GOT3 (cell line): ENCODE measurements at places on chromosomes 11 and 22.

DNA sequence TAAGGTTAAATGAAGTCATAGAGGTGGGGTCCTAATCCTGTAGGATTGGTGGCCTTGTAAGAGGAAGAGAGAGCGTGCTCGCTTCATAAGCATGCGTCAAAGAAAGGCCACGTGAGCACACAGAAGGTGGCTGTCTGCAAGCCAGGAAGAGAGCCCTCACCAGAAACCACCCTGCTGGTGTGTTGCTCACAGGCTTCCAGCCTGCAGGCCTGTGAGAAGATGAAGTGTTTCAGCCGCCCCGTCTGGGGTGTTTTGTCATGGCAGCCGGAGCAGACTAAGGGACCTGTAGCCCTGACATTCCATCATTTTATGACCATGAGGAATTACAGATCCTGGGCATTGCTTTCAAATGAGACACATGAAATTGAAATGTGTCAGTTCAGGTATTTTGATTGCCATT lies 32.4 kb downstream of the AP2A2 start:
- DNase-seq: no peak

DNA sequence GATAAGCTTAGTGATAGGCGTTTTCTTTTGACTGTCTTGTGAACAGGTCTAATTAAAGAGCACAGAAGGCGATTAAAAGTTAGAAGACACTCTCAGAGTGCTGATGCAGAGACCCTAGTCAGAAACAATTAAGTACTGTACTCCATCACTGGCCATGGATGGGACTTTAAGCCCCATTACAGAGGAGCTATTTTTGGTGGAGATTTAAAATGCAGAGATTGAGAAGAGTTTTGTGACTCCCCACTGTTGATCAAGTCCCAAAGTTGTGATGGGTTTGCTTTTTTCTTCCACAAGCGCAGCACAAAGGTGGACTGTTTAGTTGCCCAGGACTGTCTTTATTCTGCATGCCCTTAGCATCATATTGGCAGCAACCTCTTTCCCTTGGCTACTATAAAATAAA lies 978 bp downstream of the LUZP2 start:
- no peak for DNase-seq

GRCh38 chr11:16780146-16780545 lies 41.7 kb downstream of the C11orf58 start:
- no peak for DNase-seq

DNA sequence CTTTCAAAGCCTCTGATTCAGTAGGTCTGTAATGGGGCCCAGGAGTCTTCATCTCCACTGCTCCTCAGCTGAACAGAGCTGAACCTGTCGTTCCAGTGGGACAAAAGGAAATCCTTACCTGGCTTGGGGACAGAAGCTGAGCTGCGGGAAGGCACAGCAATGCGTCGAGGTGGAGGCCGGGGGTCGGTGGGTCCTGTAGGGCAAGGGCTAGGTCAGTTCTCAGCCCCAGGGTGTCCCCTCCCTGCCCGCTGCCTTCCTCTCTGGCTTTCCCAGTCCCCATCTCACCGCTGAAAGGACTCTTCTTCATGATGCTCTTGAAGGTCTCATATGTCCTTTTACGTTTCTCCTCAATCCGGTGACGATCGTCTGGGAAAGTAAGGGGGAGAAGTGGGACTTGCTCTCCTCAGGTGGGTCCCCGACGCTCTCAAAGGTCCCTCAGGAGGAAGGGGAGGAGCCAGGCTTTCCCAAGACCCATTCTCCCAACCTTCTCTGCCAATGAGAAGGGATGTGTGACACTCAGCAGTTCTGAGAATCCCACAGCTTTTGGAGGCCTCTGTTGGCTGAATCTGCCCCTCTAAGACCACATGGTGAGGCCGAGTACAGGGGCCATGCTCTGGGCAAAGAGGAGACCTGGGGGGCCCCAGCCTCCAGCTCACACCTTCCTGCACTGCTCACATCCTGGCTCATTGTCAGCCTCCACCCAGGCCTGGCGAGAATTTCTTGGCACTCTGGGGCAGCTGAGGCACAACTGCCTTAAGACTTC lies 7.0 kb downstream of the RELA start:
- DNase-seq: no peak

- DNase-seq: no peak
These were observed 736.5 kb downstream of the DLG2 start for GRCh38 chr11:84890676-84891075.

DNA sequence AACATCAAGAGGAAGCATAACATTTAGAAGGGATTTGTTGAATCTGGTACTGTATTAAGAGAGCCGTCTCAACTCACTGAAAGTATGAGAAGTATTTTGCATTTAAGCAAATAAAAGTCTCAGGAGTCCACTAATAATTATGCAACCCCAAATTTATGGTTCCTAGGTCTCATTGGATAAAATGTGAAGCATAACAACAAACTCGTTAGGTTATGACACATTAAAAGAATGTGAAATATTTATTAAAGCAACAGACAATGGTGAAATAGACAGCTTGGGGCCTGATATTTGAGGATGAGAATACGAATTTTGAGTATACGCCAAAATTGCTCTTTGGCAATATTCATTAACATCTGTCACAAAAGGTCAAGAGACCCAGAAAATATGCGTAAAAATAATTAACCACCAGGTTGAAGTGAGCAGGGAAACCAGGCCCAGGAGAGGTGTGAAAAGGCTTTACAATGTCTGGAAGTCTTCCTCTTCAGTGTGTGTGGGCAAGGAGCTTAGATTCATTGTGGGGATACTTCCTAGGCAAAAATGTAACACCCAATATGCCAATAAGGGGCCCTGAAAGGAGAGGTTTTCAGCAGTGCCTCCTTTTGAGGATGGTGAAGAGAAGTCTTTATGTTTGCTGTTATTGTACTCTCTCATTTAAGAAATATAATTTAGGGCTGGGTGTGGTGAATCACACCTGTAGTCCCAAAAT lies 89.2 kb downstream of the FDX1 start:
- DNase-seq: no peak

- DNase-seq: no peak
These were observed 176.1 kb downstream of the IGLL1 start for GRCh38 chr22:23403720-23404688.

GRCh38 chr11:110028921-110029320 lies 64.3 kb upstream of the ZC3H12C start:
- DNase-seq: no peak

GRCh38 chr22:31821572-31821971 lies 67.8 kb downstream of the DEPDC5 start:
- no peak for DNase-seq

GRCh38 chr11:19558189-19558986 lies 154.2 kb upstream of the NAV2 start:
- DNase-seq: no peak

DNA sequence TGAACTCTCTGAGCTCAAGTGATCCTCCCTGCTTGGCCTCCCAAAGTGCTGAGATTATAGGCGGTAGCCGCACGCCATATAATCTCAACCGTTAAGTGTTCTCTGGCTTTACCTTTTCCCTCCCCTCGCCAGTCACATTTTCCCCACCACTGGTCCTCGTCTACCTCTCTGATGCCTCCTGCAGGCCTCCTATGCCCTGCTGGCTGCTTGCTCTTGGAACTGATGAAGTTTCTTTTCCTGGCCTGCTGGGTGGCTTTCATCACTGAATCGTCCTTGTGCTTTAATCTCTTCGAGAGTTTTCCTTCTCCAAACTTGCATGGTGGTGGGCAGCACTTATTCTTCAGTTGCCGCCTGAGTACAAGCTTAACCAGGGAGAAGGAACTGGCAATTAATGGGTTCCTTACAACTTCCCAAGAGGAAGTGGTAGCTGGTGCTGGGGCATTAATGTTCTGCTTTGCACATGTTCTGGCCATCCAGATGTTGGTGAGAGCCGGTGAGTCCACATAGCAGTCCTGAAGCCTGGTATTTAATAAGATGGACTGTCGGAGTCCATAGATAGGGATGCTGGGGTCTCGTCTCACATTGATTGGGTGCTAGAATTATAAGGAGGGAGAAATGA lies 1.3 kb downstream of the C22orf31 start:
- no peak for DNase-seq

DNA sequence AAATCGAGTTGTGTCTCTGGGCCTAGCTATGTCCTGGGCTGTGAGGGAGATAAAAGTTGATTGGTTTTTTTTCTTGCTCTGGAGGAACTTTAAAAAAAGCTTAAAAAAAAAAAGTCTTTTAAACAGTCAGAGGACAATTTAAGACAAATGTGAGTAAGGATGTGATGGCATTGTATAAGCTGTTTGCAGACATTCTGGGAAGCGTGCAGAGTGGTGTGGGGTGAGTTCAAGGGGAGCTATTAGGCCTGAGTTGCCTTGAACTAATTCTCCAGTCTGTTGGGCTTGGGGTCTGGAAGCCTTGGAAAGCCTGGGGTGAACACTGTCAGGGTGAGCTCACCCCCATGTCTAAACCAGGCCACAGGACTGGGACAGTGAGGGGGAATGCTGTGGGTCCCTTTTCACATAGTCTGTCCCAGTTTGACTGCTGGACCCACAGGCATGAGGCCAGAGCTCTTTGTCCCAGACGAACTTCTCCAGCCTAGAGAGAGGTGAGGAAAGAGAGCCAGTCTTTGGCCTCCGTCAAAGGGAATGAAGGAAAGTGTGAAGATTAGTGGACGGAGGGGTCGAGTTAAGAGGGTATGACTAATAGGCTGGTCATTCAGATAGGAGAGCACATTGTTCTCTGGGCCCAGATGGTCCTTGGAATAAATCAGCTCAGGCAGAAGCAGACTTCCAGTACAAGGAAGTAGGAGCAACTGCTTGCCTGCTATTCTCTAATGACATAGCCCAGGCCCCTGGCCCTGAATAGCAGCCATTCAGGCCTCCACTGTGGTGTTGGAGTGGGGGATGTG lies 76.4 kb upstream of the NNMT start:
- DNase-seq: no peak

- DNase-seq: no peak
These were observed 2.0 kb downstream of the BACE1 start for GRCh38 chr11:117313828-117314768.

- no peak for DNase-seq
These were observed 7.1 kb upstream of the MGAT3 start for GRCh38 chr22:39449708-39450107.

DNA sequence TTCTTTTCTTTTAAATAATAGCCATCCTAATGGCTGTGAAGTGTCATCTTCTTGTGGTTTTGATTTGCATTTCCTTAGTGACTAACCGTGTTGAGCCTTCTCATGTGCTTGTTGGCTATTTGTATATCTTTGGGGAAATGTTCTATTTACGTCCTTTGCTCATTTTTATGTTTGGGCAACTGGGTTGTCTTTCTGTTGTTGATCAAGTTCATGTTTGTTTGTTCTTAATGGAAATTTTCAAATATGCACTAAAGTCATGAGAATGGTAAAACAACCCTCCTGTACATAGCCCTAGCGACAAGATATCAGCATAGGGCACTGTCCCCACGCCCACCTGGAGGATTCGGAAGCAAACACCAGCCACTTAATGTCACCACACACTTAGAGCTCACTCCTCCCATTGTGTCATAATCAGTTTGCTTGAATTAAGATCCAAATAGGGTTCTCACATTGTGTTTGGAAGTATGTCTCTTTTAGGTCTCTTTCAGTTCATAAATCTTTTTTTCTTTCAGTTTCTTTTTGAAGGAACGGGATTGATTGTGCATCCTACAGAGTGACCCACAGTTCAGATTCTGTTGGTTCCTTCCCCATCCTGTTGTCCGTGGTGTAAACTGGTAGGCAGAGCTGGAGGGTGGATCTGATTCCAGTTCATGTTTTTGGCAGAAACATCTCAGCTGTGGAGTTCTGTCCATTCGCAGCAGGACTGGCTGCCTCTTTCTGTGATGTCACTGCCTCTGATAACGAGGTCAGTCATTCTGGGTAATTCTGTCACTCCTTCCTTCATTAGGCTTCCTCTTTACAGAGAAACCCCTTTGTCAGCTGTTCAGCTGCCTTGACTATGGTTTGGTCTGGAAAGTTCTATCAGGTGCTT lies 26.4 kb upstream of the ADORA2A start:
- no peak for DNase-seq

DNA sequence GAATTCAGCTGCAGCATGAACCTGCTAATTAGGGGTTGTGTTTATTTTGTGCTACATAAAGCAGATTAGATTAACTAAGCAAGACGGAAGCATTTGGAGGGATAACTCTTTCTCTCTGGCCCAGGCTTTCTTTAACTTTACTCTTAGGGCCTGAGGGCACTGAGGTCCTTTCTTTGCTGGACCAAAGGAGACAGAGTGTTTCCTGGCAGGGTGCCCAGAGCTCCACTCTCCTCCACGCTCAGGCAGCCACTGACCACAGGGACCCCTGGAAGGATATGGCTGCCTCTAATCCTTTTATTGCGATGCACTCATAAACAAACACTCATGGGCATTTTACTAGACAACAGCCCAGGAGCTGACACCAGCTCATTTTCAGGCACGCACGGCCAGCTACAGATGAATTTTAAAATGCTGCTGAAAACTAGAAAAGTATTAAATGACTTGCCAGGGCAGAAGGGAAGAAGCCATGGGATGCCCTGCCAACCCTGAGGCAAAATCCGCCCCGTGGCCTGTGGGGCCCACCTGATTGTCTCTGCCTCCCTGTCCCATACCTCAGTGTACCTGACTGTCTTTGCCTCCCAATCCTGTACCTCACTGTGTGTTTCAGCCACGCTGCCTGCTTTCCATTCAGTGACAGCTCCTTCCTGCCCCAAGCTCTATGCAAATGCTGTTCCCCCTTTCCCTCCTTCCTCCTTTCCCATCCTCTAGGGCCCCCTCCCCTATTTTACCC lies 192.6 kb upstream of the NAV2 start:
- no peak for DNase-seq

GRCh38 chr11:134753771-134754520 lies 341.9 kb upstream of the B3GAT1 start:
- no peak for DNase-seq

DNA sequence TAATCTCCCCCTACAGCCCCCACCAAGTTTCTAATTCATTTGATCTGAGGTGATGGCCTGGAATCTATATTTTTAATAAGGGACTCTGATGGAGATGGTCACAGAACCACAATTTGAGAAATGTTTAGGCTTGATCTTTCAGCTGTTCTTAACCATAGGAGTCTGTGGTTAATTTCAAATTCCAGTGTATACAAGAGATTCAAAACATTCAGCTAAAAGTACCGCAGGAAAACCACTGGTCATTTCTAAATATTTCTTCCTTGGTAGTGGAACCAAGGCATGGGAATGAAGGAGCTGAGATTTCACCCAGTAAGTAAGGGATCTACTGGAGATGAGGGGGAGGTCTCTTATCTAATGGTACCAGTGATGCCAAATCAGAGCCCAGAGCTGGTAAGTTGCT lies 18.3 kb upstream of the GALNT18 start:
- no peak for DNase-seq
